ENCODE measurements at places on chromosomes 4 and X.

- no peak for DNase-seq
Observed at GRCh38 chr4:23290656-23291055, 597.9 kb downstream of the GBA3 start.

DNA sequence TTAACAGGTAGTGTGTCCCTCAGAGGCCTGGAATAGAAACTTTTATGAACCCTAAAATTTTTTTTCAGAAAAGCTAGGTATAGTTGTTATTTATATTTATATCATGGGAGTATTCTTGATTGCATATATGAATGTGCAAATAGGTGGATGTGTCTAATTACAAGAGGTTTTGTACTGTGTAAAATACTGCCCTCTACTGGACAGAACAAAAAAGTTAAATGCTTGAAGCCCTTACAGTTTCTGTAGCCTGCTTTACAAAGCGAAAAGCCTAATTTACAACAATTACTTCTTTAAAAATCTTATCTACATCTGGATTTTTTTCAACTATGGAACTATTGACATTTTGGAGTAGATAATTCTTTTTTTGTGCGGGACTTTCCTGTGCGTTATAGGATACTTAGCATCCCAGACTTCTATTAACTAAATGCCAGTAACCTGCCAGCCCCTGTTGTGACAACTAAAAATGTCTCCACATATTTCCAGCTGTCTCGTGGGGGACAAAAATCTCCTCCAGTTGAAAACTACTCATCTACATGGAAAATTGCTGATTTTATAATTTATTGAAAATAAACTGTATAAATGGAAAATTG is 35.1 kb downstream of the ENPEP start:
- DNase-seq = peak; percentile 66

DNA sequence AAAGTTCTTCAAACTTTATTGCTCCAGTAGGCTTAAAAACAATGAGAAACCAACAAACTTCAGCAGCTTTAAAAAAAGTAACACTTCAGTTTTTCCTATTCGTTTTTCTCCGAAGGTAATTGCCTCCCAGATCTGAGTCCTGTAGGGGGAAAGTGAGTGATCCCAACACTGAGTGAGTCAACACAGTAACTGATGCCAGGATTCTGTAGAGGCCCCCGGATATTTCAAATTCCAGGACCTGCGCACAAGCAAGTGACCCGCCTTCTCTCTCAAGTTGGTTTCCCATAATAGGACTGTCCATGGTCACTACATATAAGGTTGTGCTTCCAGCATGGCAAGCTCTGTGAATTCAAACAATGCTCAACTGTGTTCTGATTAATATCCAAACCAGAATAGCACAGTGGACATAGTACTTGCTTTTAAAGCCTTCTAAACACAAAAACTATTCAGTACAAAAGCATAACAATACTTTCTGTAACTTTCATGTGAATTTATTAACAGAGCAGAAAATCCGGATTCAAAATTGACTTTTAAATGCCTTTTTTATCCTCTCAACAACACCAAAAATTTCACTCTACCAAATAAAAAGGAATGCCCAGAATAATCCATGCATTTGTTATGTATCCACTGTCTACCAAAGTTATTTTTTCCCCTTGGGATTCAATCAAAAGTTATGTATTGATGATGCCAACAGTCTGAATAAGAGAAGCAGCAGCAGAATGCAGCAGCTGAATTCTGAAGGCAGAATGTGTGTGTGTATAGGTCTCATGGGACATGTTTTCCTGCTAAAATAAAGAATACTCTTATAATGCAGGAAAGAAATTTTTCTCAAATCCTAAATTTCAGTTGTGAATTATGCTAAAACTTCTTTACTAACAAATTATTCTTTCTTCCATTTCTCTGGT is at the start of gene DMD:
Gene DMD (minus strand): TSS at position 194 of the 905 bp plus-strand sequence. CDS start 237 bp downstream, outside the sequence.
- no peak for DNase-seq

DNA sequence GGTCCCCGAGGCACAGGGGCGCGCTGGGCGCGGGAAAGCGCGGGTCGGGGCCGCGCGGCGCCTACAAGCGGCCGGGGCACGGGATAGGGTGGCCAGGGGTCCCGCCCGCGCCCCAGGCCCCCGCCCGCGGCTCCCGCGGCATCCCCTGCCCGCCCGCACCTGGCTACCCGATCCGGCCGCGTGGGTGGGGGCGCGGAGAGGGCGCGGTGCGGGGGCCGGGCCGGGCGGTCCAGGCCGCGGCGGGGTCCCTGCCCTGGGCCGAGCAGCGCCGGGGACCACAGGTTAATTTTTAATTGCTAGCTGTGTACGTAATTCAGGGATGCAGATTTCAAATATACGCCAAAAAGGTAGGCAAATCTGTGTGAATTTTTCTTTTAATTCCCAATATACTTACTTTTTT is 44.3 kb upstream of the FAM47C start:
- no peak for DNase-seq

- DNase-seq = no peak
Observed at GRCh38 chrX:35726176-35726575, 72.0 kb upstream of the MAGEB16 start.

GRCh38 chrX:9088896-9089295 is 55.0 kb upstream of the FAM9B start:
- DNase-seq = no peak

- DNase-seq = no peak
Observed at GRCh38 chr4:153090181-153090580, 114.1 kb upstream of the TRIM2 start.

DNA sequence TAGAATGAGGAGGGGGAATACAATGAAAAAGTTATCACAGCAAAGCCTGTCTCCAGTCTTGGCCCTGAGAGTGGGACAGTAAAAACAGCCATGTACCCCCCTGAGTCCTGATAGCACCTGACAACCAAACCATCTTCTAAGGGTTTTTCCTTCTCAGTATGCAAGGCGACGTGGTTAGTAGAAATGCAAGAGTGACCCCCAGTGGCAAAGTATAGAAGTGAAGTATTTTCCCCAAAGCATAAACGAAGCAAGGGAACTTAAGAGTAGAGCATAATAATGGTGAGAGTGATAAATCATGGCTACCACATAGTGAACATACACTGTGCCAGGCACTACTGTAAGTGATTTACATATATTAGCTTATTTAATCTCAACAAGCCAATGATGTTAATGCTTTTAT is 52.8 kb downstream of the FAM47C start:
- DNase-seq = no peak
